Caco-2 (cell line): ENCODE measurements at places on chromosomes 2 and 18. TPM values are rescaled to one million over a fixed set of nuclear protein-coding genes. Genes with fewer than 3 reads are reported as not detected.

DNA sequence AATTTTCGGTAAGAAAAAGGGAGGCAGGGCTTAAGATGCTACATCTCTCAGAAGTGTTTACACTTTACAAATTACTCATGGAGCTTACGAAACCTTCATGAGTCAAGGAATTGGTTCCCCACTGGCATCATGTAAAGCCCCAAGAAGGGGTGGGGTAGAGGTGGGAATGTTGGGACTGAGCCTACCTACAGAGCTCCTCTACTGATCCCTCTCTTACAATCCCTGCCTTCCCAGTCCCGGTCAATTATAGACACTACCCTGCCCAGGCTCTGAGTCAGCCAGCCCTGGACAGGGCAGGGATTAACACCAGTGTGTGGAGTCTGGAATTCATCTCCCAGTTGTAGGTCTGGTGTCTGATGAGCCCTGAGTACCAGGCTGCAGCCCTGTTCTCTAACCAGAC lies 248.9 kb downstream of the PAX3 start:
- H3K4me3 ChIP-seq = no peak overlapping the region
- peaks cover 3% of the 10 kb centered on the region; the same call in 1 of the 2 replicates for H3K4me1 ChIP-seq
- H3K27me3 ChIP-seq = no peaks in the 10 kb centered on the region
- H3K27ac ChIP-seq = no peak overlapping the region
- H3K36me3 ChIP-seq = no peaks in the 10 kb centered on the region
- no peak for DNase-seq

DNA sequence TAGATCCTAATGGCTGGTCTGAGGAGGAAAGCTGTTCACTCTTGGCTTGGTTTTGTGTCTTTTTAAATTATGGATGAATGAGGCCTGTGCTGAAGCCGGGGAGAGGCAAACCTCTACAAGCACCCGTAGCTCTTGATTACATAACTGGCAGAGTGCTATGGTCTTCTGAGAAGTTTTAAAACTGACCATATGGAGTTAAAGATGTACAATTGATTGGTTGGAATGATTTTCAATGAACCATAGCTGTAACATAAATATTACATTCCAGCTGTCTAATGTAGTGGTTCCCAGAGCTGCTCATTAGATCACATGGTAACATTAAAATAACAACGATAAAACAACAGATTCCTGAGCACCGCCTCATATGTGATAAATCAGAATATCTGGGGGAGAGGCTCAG lies 71.1 kb upstream of the MAP4K3 start:
- H3K4me1 ChIP-seq = peaks cover 46% of the 10 kb centered on the region
- no peaks in the 10 kb centered on the region for H3K36me3 ChIP-seq
- no peak overlapping the region for H3K4me3 ChIP-seq
- no peak overlapping the region for H3K27ac ChIP-seq

DNA sequence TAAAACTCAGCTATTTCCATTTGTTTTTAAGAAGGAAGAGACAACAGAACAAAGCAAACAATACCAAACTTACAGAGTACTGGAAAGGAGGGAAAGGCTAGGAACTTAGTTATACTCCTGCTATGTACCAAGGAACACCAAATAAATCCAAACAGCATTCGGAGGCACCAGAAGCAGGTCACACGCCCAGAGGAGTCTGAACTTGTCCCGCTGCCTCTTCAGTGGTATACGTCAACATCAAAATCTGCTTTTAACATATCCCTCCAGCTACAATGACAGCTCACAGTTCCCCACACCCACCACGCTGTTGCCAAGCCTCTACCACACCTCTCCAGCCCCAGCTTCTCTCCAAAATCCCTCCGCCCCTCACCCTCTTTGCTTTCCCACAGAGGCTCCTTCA lies 17.3 kb downstream of the C2orf76 start:
- H3K36me3 ChIP-seq = no peaks in the 10 kb centered on the region
- no peaks in the 10 kb centered on the region for H3K4me1 ChIP-seq
- H3K27me3 ChIP-seq = no peaks in the 10 kb centered on the region
- DNase-seq = no peak

GRCh38 chr2:207658156-207658555 lies 33.0 kb upstream of the METTL21A start:
- H3K4me1 ChIP-seq = peaks cover 6% of the 10 kb centered on the region
- H3K27me3 ChIP-seq = no peaks in the 10 kb centered on the region
- H3K27ac ChIP-seq = no peak overlapping the region
- no peaks in the 10 kb centered on the region for H3K36me3 ChIP-seq
- H3K4me3 ChIP-seq = no peak overlapping the region
- DNase-seq = no peak

- no peak overlapping the region for H3K4me3 ChIP-seq
- DNase-seq = no peak
- H3K36me3 ChIP-seq = no peaks in the 10 kb centered on the region
- no peaks in the 10 kb centered on the region for H3K4me1 ChIP-seq
Measured at GRCh38 chr2:120528051-120528692, 182.2 kb downstream of the INHBB start.

- DNase-seq = peak; percentile 90
- H3K27me3 ChIP-seq = no peaks in the 10 kb centered on the region
- no peaks in the 10 kb centered on the region for H3K36me3 ChIP-seq
- no peak overlapping the region for H3K27ac ChIP-seq
- H3K4me3 ChIP-seq = no peak overlapping the region
- H3K4me1 ChIP-seq = peaks cover 55% of the 10 kb centered on the region
Measured at GRCh38 chr2:62672601-62673000, 32.9 kb upstream of the EHBP1 start.

DNA sequence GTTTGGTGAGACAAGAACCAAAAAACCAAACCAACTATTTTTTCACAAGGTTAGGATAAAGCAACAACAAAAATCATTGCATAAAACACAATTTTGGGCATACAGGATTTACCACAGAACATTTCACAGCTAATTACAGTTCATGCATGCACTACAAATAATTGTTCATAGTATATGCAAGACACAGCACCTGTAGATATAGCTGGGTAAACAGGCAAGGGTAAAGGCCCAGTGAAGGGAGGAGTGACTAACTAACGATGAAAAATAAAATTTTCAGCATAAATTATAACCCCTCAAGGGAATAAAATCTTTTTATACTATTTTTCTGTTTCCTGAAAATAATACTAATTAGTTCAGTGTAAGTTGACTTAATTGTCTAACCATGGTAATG lies 73.3 kb upstream of the CCDC141 start:
- no peaks in the 10 kb centered on the region for H3K4me1 ChIP-seq
- DNase-seq = no peak
- H3K4me3 ChIP-seq = no peak overlapping the region
- H3K36me3 ChIP-seq = no peaks in the 10 kb centered on the region
- no peaks in the 10 kb centered on the region for H3K27me3 ChIP-seq

DNA sequence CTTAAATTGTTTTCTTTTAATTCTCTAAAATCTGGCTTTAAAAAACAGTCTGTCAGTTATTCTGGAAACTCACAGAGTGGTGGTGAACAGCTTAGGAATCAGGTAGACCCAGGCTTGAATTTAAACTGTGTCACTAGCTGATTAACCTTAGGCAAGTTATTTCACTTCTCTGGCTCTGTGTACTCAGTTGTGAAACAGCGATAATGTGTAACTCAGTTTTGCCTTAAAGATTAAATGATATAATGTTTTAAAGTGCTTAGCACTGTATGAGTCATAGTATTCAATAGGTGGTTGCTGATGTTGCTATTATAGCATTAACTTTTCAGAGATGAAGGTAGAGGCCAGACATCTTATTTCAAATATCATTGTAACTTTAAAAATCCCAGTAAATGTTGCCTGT lies 40.7 kb downstream of the PKP4 start:
- H3K36me3 ChIP-seq = no peaks in the 10 kb centered on the region
- peaks cover 27% of the 10 kb centered on the region for H3K4me1 ChIP-seq
- H3K27ac ChIP-seq = peak overlapping the region; percentile 53
- no peaks in the 10 kb centered on the region for H3K27me3 ChIP-seq
- no peak overlapping the region for H3K4me3 ChIP-seq
- DNase-seq = no peak

DNA sequence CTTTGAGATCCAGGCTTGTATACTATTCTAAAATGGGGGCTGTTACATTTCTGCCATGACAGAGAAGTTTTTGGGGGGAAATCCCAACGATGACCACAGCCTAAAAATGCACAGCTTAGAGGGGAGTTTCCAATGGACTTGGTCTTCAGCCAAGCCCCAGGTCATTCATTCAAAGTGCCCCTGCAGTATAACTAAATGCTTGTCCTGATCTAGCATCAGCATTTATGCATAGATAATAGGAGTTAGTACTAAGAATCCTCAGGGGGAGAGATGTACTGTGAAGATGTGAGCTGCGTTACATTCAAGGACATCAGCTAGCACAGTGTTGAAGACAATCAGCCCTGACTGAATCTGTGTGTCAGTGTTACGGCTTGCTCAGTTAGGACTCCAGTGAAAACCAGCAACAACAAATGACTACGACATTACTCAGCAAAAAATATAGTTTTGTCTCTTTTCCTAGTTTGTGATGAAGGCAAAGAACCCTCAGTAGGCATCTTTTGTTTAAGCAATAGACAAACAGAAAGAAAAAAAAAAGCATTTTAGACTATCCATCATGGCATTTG lies 160.9 kb downstream of the ZEB2 start:
- no peaks in the 10 kb centered on the region for H3K36me3 ChIP-seq
- no peaks in the 10 kb centered on the region for H3K4me1 ChIP-seq
- H3K4me3 ChIP-seq = no peak overlapping the region
- no peaks in the 10 kb centered on the region for H3K27me3 ChIP-seq

DNA sequence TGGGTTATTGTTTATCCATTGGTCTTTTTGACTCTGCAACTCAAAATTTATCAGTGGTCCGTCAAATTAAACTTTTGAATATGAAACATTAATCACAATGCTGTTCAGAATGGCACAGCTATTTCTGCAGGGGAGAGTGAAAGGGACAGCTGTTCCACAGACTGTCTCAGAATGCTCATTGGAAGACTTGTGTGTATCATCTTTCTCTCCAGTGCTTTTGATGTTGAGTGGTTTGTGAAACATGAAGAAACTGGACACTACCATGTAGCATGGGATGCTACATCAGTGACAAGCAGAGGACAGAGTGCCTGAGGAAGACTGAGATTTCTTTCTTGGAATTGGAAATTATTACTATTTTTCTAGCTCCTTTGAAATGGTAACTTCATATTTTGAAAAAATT lies 115.7 kb downstream of the PLCL1 start:
- H3K4me1 ChIP-seq = no peaks in the 10 kb centered on the region
- no peaks in the 10 kb centered on the region for H3K36me3 ChIP-seq
- no peaks in the 10 kb centered on the region for H3K27me3 ChIP-seq
- DNase-seq = no peak

GRCh38 chr2:12493031-12493513 lies 223.7 kb upstream of the TRIB2 start:
- H3K27ac ChIP-seq = peak overlapping the region; percentile 49
- no peak overlapping the region for H3K4me3 ChIP-seq
- no peaks in the 10 kb centered on the region for H3K4me1 ChIP-seq
- peak; percentile 36 for DNase-seq
- no peaks in the 10 kb centered on the region for H3K36me3 ChIP-seq
- H3K27me3 ChIP-seq = no peaks in the 10 kb centered on the region

DNA sequence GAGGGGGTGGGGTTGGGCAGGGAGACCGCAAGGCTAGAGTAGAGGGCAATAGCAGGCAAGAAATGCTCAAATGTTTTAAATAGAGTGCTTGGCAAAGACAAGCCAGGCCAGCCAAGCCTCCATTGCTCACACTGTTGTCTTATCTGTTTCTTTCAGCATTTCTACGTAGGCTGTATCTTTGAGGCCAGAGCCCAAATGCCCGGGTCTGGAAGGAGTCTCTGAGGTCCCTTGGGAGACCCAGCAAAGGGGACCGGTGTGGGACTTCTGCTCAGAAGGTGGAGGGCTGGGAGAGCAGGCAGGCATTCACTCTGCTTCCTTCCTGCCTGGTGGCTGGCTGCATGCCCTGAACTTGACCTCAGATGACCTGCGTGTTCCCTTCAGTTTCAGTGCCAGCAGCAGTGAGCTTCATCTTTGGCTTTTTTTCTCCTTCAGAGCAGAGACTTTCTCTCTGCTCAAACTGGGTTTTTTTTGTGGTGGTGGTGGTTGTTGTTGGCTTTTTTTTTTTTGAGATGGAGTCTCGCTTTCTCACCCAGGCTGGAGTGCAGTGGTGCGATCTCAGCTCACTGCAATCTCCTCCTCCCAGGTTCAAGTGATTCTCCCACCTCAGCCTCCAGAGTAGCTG lies 13.7 kb upstream of the TET3 start:
- DNase-seq = no peak
- H3K27me3 ChIP-seq = no peaks in the 10 kb centered on the region; the same call in none of the 2 replicates
- H3K36me3 ChIP-seq = no peaks in the 10 kb centered on the region
- H3K27ac ChIP-seq = no peak overlapping the region

DNA sequence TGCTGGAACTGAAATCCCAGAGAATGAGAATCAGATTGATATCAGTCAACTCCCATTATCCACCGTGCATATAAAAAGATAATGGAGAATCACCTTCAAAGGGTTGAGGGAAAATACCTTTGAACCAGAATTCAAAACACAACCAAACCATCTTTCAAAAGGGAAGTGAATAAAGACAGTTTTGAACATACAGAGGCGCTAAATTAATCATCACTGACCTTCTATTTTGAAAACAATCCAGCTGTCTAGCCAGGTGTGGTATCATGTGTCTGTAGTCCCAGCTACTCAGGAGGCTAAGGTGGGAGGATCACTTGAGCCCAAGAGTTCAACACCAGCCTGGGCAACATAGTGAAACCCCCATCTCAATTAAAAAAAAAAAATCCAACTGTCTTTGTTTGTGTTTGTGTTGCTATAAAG lies 63.6 kb downstream of the TRABD2A start:
- H3K36me3 ChIP-seq = no peaks in the 10 kb centered on the region
- H3K4me3 ChIP-seq = no peak overlapping the region
- no peaks in the 10 kb centered on the region for H3K27me3 ChIP-seq
- H3K27ac ChIP-seq = no peak overlapping the region

- H3K27me3 ChIP-seq = no peaks in the 10 kb centered on the region
- H3K27ac ChIP-seq = no peak overlapping the region
- H3K36me3 ChIP-seq = no peaks in the 10 kb centered on the region
- H3K4me3 ChIP-seq = no peak overlapping the region
- no peaks in the 10 kb centered on the region for H3K4me1 ChIP-seq
Measured at GRCh38 chr18:30971338-30971956, 71.1 kb downstream of the DSC3 start.

DNA sequence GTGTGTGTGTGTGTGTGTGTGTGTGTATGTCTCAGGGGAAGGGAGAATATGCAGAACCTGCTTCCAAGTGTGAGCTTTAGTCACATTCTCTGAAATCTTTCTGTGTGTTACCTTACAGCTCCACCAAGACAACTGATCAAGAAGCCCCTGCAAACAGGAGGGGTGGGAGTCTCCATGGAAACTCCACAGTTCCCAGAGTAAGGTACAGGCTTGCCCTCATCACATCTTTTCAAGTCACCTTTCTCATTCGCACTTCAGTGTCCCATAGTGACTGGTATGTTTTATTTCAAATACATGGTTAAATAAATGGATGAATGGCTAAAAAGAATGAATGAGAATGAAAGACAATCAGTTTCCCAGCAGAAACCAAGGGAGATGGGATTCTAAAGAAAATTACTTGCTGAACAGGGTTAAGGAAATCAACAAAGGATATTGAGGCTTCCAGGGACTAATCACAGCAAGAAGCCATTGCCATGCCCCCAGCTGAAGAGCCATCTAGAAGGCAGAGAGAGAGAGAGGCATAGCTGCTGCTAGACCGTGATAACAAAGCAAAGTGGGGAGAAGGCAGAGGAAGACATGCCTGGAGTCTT lies 987.2 kb upstream of the CELF4 start:
- no peaks in the 10 kb centered on the region for H3K36me3 ChIP-seq
- H3K4me3 ChIP-seq = no peak overlapping the region
- no peaks in the 10 kb centered on the region for H3K27me3 ChIP-seq

The IL37 gene
- total RNA-seq = 0.44 TPM in 1 of 2 replicates, not detected in the other

The SCYGR4 gene
- not detected in 2 replicates for total RNA-seq

The ANKRD30BL gene
- not detected in 2 replicates for total RNA-seq

The ZNF532 gene
- 27.7 and 32.7 TPM in 2 replicates for total RNA-seq

The CFAP53 gene
- 0.23 TPM in 1 of 2 replicates, not detected in the other for total RNA-seq

The CD8A gene
- total RNA-seq = 1.5 and 1.6 TPM in 2 replicates

The EPB41L3 gene
- total RNA-seq = 7.1 and 8.7 TPM in 2 replicates

The SGO2 gene
- 20.1 and 21.3 TPM in 2 replicates for total RNA-seq
